GM04503 (cell line): ENCODE measurements at places on chromosomes 5 and 9.

- DNase-seq, result no peak
Observed at GRCh38 chr5:59769832-59770231, 123.7 kb downstream of the PDE4D start.

- DNase-seq, result no peak
Observed at GRCh38 chr5:151214614-151215545, 9.0 kb downstream of the CCDC69 start.

DNA sequence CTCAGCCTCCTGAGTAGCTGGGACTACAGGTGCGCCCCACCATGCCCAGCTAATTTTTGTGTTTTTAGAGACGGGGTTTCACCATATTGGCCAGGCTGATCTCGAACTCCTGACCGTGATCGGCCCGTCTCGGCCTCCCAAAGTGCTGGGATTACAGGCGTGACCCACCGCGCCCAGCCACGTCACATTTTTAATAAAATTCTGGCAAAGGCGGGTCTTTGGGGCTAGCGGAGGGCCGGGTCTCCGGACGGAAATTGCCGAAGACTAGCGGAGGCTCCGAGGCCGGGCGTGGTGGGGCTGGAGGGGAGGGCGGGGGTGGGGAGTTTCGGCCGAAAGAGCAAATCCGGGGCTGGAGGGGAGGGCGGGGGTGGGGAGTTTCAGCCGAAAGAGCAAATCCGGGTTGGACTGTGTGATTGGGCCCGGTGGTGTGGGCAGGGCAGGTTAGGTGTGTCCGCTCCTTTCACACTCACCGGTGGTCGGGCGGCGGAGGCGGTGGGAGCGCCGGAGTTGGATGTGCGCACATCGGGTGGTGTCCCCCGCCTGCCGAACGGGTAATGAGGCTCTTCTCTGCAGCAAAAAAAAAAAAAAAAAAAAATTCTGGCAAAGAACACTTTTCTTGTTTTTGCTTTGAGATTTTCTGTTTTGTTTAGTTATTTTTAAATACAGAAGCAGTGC is 27.1 kb downstream of the RUFY1 start:
- no peak for DNase-seq

DNA sequence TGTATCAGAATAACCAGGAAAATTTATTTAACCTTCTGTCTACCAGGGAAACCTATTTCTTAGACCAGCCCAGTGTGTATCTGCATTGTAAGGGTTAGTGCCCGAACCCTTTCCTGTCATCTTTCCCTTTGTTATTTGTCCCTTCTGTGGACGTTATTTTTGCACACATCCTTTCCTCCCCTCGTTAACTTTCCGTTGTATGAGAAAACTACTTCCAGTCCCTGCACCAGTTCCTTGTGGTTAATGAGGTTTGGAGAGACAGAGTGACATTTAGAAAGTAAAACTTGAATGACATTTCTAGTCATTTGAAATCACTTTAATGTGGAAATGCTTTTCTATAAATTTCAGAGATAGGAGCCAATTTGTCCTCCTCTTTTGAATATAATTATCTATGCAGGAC is 4.3 kb upstream of the IFNB1 start:
- DNase-seq, result no peak

- DNase-seq, result no peak
Observed at GRCh38 chr9:125679597-125680189, 27.3 kb downstream of the MAPKAP1 start.

DNA sequence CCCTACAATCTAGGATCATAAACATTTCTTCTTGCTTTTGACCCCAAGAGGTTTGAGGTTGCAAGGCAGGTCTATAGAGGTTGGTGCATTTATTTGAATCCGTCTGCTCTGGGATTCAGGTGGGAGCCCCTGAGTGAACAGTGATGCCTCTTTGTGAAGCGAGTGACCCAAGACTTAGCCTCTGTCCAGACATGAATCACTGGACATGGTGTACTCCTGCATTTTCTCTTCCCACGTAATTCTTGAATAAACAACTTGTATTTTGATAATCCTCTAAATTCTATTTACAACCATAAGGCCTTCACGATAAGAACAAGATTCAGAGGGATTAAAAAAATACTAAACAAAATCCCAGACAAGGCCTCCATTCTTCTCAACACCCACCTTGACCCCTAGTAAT is 67.5 kb upstream of the PLPP6 start:
- no peak for DNase-seq
